Activated CD8-positive, alpha-beta T cell treated with anti-CD3 and anti-CD28 coated beads, Interleukin-2, amount 10 ng/mL, durations not matched to agents 7 days and 5 days (primary cell): ENCODE measurements at places on chromosomes 7 and 10. TPM values are rescaled to one million over a fixed set of nuclear protein-coding genes. Genes with fewer than 3 reads are reported as not detected.

DNA sequence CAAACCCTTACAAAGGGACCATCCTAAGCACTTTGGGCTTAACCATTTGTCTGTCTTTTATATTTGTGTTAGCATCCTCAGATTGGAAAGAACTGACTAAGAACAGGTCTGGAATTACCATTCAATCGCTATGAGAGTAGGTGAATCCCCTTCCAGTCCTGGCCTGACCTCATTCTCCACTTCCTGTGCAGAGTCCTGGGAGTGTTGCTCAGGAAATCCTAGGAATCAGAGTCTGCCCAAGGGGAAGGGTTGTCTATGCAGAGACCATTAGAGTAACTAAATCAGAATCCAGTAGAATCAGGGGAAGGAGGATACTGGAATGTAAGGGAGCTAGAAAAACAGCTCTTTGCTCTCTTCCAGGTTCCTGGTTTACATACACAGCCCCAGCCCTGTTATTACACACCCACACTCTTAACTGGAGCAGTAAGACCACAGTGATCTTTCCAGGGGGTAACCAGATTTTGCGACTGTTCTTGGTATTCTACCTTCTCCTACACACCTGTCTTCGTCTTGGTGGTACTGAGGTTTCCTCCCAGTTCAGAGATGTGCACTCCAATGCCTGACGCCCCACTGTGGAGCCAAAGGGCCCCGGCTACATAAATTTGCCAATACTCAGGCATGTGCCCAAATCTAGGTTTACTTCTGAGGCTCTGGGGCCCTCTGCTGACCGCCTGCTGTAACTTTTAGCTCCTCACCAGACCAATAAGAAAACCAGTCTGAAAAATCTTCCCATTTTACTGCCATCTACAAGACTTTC is 103.7 kb downstream of the RNF216 start:
- no peak overlapping the region for H3K4me3 ChIP-seq
- no peaks in the 10 kb centered on the region for H3K27me3 ChIP-seq
- H3K4me1 ChIP-seq = peaks cover 51% of the 10 kb centered on the region

GRCh38 chr10:44427479-44427878 is 42.6 kb upstream of the CXCL12 start:
- H3K27me3 ChIP-seq = no peaks in the 10 kb centered on the region
- DNase-seq = no peak
- H3K4me3 ChIP-seq = no peak overlapping the region
- no peaks in the 10 kb centered on the region for H3K36me3 ChIP-seq

The GIMAP7 gene
- total RNA-seq = 134 TPM

The SPOCK2 gene
- 268 TPM for total RNA-seq

DNA sequence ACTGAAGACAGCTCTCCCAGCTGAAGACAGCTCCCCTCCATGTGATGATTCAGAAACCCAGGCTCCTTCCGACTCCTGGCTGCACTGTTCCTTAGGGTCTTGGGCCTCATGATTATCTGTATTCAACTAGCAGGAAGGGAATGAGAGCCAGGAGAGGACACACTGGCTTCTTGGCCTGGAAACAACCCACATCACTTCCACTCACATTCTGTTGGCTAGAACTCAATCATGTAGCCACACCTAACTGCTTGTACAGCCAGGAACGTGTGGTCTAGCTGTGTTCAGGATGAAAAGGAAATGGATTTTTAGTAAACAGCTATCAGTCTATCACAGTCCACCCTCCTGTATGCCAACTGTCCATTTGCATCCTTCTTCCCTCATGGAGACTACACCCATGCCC is 30.5 kb upstream of the XPNPEP1 start:
- no peaks in the 10 kb centered on the region for H3K36me3 ChIP-seq
- H3K27me3 ChIP-seq = no peaks in the 10 kb centered on the region
- no peak for DNase-seq
- peaks cover 3% of the 10 kb centered on the region for H3K4me1 ChIP-seq
- no peak overlapping the region for H3K4me3 ChIP-seq

- no peak overlapping the region for H3K27ac ChIP-seq
- H3K4me3 ChIP-seq = no peak overlapping the region
- H3K27me3 ChIP-seq = no peaks in the 10 kb centered on the region
- H3K36me3 ChIP-seq = no peaks in the 10 kb centered on the region
- H3K4me1 ChIP-seq = no peaks in the 10 kb centered on the region
These were observed 95.8 kb upstream of the ABCB5 start for GRCh38 chr7:20519645-20520044.

GRCh38 chr10:125093974-125094705 is 66.2 kb downstream of the CTBP2 start:
- no peak overlapping the region for H3K27ac ChIP-seq
- H3K4me3 ChIP-seq = no peak overlapping the region
- no peaks in the 10 kb centered on the region for H3K27me3 ChIP-seq

DNA sequence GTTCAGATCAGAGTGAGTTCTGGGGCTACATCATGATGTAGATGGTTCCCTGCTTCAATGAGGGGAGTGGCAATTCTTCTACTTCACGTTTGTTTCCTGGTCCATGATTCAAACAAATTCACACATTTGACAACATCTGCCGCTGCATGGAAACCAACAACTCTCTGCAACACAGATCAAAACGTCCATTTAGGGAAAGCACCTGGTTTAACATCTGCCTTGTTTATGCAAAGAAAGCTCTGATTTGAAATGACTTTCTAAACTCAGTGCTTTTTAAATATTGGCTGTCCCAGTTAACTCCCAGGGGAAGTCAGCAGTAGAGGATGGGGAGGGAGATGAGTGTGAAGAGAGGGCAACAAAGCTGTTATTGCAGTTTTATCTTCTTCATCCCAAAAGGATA is 93.8 kb downstream of the GAD2 start:
- no peak overlapping the region for H3K27ac ChIP-seq
- H3K4me3 ChIP-seq = no peak overlapping the region
- no peaks in the 10 kb centered on the region for H3K4me1 ChIP-seq
- H3K27me3 ChIP-seq = peaks cover 17% of the 10 kb centered on the region
- no peaks in the 10 kb centered on the region for H3K36me3 ChIP-seq

DNA sequence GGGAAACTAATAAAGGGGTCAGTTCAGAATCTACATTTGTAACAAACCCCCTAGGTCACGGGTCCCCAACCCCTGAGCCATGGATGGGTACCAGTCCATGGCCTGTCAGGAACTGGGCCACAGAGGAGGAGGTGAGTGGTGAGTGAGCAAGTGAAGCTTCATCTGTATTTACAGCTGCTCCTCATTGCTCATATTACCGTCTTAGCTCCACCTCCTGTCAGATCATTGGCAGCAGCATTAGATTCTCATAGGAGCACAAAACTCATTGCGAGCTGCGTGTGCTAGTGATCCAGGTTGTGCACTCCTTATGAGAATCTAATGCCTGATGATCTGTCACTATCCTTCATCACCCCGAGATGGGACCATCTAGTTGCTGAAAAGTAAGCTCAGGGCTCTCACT is 88.4 kb upstream of the MPP7 start:
- no peak for DNase-seq
- H3K36me3 ChIP-seq = no peaks in the 10 kb centered on the region
- H3K27me3 ChIP-seq = no peaks in the 10 kb centered on the region
- H3K4me1 ChIP-seq = peaks cover 7% of the 10 kb centered on the region
- H3K4me3 ChIP-seq = no peak overlapping the region

- H3K4me1 ChIP-seq = no peaks in the 10 kb centered on the region
- no peak overlapping the region for H3K4me3 ChIP-seq
- H3K27me3 ChIP-seq = peaks cover 9% of the 10 kb centered on the region
- no peak for DNase-seq
- no peak overlapping the region for H3K27ac ChIP-seq
These were observed 39.2 kb upstream of the SDHAF3 start for GRCh38 chr7:97078023-97078969.

- no peaks in the 10 kb centered on the region for H3K4me1 ChIP-seq
- no peak overlapping the region for H3K4me3 ChIP-seq
- no peaks in the 10 kb centered on the region for H3K36me3 ChIP-seq
- H3K27me3 ChIP-seq = peaks cover 18% of the 10 kb centered on the region
These were observed 82.4 kb upstream of the FAM171A1 start for GRCh38 chr10:15453457-15453856.

DNA sequence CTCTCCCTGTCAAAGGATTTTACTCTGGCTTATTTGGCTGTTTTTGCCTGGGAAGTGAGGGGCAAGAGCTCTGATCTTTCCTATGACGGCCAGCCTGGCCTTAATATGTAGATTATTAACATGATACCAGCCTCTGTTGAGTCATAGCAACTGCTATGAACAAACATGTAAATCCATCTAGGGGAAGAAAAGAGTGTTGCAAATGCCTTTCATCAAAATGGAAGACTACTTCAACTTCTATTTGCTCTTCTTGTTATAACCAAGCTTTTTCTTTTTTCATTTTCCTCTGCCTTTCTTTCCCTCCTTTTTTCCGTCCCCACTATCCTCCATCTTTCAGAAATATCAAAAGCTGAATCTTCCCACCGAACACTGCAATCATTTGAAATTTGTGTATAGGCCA is 46.6 kb downstream of the BTRC start:
- no peak for DNase-seq
- no peaks in the 10 kb centered on the region for H3K36me3 ChIP-seq
- no peak overlapping the region for H3K27ac ChIP-seq
- H3K27me3 ChIP-seq = no peaks in the 10 kb centered on the region

DNA sequence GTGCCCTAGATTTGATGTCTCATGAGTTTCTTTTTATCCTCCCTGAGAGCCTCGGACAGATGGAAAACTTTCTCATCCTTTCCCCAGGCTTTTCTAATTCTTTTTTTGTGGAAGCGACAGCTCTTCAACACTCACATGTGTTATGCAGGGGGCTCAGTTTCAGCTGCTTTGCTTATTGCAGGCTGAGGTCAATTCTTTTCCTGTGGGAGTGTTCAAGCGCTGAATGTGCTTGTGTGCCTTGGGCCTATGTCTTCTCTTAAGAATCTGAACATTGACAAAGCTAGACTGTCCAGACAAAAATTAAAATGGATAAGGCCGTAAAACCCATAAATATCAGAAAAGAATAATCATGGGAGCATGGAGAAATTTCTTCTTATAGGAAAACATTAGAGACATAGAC is 125.2 kb upstream of the STEAP4 start:
- no peak overlapping the region for H3K4me3 ChIP-seq
- no peak for DNase-seq
- H3K27ac ChIP-seq = no peak overlapping the region
- H3K27me3 ChIP-seq = no peaks in the 10 kb centered on the region

The SSC4D gene
- not detected for total RNA-seq

The CLCN1 gene
- total RNA-seq = not detected

- no peak overlapping the region for H3K27ac ChIP-seq
- no peak for DNase-seq
- H3K27me3 ChIP-seq = peaks cover 28% of the 10 kb centered on the region
- H3K36me3 ChIP-seq = no peaks in the 10 kb centered on the region
These were observed 9.7 kb downstream of the PDZD7 start for GRCh38 chr10:101021239-101021638.

The PLAU gene
- 1.6 TPM for total RNA-seq
